ENCODE measurements at places on chromosomes 5 and 9.
A peak's percentile ranks its signal among the peaks of the same experiment; 100 is the strongest.

DNA sequence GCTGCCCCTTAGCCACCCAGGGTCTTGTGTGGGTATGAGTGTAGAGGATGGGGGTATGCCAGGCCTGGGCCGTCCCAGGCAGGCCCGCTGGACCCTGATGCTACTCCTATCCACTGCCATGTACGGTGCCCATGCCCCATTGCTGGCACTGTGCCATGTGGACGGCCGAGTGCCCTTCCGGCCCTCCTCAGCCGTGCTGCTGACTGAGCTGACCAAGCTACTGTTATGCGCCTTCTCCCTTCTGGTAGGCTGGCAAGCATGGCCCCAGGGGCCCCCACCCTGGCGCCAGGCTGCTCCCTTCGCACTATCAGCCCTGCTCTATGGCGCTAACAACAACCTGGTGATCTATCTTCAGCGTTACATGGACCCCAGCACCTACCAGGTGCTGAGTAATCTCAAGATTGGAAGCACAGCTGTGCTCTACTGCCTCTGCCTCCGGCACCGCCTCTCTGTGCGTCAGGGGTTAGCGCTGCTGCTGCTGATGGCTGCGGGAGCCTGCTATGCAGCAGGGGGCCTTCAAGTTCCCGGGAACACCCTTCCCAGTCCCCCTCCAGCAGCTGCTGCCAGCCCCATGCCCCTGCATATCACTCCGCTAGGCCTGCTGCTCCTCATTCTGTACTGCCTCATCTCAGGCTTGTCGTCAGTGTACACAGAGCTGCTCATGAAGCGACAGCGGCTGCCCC is 2.6 kb downstream of the SLC35A4 start:
- DNase-seq, result no peak

DNA sequence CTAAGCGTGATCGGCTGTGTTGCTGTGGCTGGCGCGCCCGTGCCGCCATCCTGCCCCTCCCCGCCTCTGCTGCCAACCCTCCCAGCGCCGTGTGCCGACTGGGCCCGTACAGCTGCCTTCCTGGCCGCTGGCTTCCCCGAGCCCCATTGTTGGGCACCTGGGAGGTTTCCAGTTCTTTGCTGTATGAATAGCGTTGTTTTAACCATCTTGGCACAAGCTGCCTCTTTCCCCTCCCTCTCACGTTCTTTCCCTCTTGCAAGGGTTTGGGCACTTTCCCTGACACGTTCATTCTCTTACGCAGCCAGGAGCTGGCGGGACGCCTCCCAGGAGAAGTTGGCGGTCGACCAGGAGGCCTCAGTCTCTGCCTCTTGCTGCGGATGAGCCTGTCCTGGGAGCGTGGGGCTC is 43.1 kb upstream of the RXRA start:
- peak; percentile 82 for DNase-seq

DNA sequence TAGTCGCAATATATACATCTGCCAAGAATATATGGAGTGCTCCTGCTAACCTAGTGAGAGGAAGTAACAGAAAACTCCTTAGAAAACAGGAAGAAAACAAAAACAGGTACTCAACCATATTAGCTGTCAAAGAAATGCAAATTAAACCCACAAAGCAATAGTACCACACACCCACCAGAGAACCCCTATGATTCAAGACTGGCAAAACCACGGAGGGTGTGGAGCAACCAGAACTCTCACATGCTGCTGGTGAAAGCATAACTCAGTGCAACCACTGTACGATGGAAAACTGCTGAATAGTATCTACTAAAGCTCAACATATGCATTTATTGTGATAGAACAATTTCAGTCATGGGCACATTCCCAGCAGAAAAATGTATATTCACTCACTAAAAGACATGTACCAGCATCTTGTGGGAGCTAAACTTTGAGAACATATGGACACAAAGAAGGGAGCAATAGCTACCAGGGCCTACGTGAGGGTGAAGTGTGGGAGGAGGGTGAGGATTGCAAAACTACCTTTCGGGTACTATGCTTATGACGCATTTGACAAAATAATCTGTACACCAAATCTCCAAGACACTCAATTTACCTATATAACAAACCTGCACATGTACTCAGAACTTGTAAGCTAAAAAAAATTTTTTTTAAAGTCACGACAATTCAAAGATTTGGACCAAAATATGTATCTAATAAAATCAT is 34.0 kb downstream of the PTPN3 start:
- no peak for DNase-seq

GRCh38 chr5:164934561-164934960 is 1429.1 kb downstream of the MAT2B start:
- DNase-seq, result no peak

DNA sequence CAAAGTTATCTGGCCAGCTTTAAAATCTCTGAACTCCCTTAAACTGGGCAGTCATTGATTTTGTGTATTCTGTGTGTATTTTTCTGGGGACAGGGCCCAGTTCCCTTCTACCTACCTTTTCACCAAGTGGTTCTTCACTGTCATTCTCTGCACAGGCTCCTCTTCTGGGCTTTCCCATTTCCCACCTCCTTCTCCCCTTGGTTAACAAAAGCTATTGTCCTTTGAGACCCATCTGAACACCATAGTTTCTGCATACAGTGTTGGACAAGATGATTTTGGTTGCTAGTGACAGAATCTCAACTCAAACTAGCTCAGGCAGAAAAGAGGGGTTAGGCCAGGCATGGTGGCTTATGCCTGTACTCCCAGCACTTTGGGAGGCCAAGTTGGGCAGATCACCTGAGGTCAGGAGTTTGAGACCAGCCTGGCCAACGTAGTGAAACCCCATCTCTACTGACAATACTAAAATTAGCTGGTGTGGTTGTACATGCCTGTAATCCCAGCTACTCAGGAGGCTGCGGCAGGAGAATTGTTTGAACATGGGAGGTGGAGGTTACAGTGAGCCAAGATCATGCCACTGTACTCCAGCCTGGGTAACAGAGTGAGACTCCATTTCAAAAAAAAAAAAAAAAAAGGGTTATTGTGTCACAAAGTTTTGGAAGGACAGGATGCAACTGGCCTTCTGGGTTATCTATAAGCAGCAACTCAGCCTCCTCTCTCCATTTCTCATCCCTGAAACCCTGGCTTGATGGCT is 31.0 kb upstream of the ANKRD34B start:
- no peak for DNase-seq

GRCh38 chr9:137308057-137308619 is 6.1 kb upstream of the NRARP start:
- no peak for DNase-seq

DNA sequence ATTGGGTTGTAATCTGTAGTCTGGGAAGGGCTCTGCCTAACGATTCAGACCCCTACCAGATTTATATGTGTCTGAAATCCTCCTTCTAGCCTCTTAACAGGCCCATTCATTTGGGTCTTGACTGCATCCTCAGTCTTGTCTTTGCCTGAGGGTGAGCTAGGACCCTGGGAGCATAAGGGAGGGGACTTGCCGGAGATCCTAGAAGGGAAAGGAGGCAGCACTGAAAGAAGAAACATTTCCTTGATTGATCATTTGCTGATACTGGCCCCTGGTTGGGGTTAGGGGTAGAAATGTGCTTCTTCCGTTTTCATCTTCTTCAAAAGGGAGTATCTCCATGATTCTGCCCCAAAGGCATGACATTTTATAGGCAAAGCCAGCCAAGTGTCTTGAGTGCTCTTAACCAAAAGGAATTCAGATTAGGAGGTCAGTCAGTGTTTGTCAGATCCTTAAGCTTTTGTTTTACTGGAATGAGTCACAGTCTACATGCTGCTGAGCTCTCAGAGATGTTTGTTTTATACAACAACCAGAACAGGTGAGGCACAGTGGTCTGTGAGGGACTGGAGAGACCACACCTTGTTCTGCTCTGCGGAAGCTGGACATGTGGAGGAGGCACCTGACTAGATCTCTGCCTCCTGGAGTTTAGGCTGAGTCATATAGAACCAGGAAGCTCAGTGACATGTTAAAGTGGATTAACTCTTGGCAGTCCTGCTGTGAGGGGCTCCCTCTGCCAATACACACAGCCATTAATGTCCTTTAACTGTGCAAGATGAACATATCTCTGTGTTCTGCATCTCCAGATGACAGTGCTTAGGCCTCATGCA is 37.7 kb downstream of the PCDHAC2 start:
- DNase-seq, result no peak

All from right lung (tissue), 10 donors.